HFF-Myc (cell line): ENCODE measurements at places on chromosomes 1 and 21.
A peak's percentile ranks its signal among the peaks of the same experiment; 100 is the strongest.

GRCh38 chr1:119816407-119816806 lies 5.1 kb upstream of the REG4 start:
- DNase-seq: no peak

- no peak for DNase-seq
Measured at GRCh38 chr1:22452481-22452957, 868 bp downstream of the ZBTB40 start.

DNA sequence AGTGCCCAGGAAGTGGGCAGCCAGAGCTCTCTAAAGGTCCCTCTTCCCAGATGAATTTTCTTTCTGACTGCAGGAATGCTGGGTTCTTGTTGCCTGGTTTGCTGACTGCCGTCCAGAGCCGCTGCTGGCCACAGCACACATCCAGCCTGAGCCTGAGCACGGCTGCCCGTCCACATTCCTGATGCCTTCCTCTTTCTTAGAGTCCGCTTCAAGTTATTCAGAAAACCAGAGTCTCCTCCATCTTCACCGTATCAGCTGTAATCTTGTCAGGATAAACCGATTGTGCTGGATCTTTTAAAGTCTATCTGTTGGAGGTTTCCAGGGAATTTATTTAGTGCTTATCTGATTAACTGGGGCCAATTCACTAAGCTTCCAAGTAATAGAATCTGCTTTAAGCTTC lies 84.8 kb upstream of the BCAR3 start:
- DNase-seq: no peak

- DNase-seq: no peak
Measured at GRCh38 chr1:2962541-2962940, 58.7 kb upstream of the ACTRT2 start.

DNA sequence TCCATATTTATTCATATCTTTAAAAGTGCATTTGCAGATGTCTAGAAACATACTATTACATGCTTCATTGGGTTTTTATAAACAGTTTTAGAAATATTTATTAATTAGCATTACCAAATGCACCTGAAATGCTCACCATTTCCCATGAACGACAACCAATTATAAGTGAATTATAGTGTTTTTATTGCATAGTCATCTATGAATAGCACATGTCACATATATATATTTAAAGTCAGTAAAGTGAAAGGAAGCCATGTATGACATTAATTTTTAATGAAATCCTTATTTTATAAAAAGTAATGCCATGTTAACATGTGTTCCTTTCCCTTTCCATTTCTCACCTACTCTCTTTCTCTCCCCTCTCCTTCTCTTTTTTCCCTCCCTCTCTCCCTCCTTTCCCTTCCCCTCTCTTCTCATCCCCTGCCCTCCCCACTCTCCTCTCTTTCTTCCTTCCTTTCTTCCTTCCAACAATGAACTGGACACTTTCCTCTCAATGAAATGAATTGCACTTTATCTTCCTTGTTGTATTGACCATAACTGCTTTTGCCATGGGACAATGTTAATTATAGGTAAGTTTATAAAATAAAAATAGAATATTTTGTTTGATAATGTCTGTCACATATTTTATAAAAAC lies 179.3 kb downstream of the NCAM2 start:
- no peak for DNase-seq

- no peak for DNase-seq
Measured at GRCh38 chr1:182056601-182057366, 4.7 kb downstream of the ZNF648 start.

DNA sequence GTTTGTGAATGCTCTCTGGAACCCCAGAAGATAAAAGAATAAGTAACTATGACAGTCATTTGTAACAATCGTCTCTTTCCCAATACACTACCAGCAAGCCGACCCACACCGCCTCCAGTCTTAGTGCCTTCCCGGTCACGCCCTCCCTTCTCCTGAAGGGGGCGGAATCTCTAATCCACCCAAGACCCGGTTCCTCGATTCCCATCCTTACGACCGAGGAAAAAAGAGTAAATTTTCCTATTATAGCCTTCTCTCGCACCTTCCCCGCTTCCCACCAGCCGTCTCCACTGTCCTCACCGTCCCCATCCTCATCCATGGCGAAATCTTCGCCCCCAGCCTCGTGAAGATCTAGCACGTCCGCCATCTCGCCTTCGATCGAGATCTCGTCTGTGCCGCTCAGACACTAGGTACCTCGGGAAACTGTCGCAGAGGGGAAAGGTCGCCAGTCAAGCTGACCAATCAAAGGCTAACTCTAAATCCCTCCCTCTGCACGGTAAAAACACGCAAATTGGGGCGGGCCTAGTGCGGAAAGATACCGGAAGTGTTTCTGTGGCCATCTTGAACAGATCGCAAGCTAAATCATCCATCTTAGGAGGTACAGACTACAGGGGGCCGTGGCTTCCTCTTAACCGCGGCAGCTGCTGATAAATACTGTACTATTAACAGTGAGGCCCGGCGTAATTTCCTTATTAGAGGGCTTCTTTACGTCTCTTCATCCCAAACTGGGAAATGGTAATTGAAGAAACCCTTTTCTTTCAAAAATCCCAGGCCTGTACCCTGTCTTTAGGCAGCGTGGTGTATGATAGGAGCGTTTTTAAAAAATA lies at the start of gene RBM8A:
Gene RBM8A (minus strand): TSS at position 422 of the 824 bp plus-strand sequence. CDS start 58 bp downstream, at position 364.
- peak; percentile 98 for DNase-seq

GRCh38 chr1:243712941-243713340 lies 137.1 kb downstream of the AKT3 start:
- DNase-seq: no peak

DNA sequence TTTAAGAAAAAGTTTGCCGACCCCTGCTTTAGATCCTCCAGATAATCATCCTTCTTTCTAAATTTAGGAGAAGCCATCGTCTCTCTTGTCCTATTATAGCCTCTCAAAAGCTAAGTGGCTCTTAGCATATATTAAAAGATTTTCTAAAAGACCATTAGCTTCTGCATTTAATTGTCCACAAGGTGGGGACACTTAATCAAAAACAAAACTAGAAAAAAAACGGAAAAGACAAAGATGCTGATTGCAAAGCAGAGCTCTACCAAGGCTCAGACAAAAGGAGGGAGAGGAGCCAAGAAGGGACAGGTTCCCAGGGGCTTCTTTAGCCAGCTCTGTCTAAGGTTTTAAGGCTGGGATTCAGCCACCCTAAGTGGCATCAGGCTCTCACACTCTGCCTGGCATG lies 128.3 kb upstream of the HMGB4 start:
- no peak for DNase-seq

GRCh38 chr1:206461602-206462455 lies 8.4 kb upstream of the IKBKE start:
- DNase-seq: no peak

- peak; percentile 89 for DNase-seq
Measured at GRCh38 chr1:241413386-241413785, 56.4 kb upstream of the RGS7 start.

DNA sequence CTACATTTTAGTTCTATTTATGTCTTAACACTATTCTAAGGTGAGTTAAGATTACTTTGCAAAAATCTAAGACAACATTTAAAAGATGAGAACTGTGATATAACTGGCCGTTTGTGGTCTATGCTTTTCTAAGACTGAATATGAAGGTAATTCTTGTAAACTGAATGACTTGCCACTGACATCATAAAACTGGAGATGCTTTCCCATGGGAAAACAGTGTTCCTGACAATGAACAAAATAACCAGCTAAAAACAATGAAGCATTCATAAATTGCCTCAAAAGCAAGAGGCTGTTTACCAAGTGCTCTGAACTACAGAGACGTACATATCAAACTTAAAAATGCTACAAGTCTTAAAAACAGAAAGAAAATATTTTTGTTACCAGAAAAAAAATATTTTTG lies 54.7 kb downstream of the APP start:
- no peak for DNase-seq

GRCh38 chr1:223716302-223716862 lies 4.0 kb downstream of the CAPN2 start:
- DNase-seq: no peak

- DNase-seq: no peak
Measured at GRCh38 chr1:27598295-27598687, 5.7 kb downstream of the AHDC1 start.

- peak; percentile 25 for DNase-seq
Measured at GRCh38 chr1:112298558-112298957, 97.5 kb upstream of the CTTNBP2NL start.

DNA sequence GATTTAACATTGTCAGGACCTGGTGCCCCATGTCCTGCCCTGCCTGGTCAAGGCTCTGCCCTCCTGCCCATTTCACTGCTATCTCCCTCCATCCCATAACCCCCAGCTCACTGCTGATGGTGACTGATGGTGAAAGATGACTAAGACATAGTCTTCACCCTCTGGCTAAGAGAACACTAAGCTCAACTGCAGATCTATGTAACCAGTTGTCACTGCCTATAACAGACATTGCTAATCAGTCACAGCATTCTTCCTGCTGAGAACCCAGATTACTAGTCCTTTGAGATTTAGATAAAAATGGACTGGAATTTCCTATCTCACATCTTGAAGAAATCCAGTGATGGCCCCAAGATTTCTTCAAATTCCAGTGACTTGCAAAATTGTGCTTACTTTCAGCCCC lies 8.0 kb upstream of the ZNF362 start:
- no peak for DNase-seq
